ENCODE measurements at places on chromosomes 4 and X.

DNA sequence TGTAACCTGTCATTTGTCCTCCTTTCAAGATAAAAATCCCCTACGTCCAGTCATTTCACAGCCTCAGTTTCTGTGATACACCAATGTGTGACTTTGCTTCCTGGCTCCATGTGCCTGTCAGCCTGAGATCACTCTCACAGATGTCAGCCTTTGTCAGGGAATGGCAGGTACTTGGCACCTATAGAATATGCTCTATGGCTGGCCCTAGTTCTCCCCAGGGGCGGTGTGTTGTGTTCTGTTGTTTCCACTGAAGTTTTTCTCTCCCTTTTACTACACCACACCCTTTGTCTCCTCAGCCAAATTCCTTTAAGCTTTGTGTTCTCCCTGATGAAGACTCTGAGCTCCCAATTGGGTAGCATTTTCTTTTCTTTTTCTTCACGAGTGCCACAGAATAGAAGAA lies 81.7 kb downstream of the ALPK1 start:
- no peak for DNase-seq

DNA sequence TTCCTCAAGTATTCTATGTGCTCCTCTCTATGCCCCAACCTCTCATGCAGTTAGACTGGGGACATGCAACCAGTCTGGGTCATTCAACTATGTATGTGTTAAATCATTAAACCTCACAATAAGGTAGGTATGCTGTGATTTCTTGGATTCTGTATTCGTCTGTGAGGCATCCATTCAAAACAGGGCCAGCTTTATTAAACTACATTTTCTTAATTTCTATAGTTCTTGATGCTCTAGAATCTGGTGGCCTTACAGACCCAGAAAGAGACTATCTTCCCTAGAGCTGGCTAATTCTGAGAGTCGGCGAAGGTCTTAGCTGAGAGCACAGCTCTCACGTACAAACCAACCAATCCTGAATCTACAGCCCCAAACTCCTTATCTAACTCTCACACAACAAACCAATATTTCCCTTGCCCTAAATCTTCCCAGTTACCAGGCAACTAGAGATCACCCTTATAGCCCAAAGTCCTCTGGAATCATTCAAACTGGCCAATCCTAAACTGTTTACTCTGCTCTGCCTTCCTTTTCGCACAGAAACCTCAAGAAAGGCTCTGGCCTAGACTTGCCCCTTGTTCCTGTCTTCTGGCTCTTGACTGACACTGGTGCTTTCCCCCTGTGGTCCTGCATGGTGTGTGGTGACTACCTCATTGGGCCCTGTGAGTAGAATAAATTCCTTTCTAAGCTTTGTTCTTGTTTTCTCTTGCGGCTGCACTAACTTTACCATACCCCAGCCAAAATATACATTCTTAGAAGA lies 203.5 kb upstream of the TET2 start:
- DNase-seq: peak; percentile 9

DNA sequence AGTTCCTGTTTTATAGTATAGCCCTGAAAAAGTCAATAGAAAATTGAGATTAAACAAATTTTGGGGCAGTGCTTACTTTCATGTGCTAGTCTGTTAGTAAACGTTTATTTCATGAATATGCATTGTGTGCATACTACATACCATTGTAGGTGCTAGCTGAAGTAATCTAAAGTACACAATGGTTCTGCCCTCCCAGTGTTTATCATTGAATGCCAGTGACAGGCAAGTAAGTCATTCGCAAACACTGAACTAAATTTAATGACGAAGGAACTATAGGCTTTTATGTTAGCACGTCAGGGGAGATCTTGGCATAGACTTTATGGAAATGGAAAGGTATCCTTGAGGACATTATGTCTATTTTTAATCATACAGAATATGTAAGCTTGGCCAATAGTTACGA lies 426.9 kb upstream of the EPHA5 start:
- DNase-seq: no peak

- no peak for DNase-seq
Measured at GRCh38 chr4:110770353-110770752, 147.5 kb upstream of the PITX2 start.

DNA sequence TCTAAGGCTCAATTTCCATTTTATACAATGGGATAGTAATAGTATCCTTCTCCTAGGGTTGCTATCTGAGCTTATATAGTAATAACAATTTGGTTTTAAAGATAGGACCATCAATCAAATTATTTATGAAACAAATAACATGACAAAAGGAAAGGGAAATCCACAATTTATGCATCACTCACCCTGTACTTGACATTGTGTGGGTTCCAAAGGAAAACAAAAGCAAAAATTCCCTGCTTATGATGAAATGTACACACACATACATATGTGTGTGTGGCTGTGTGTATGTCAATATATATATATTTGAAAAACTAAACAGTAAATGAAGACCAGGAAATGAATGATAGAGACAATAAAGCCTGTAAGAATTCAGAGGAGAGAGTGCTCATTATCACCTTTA lies 2.9 kb upstream of the TNIP3 start:
- DNase-seq: no peak

GRCh38 chr4:85474356-85474755 lies 594 bp upstream of the ARHGAP24 start:
- DNase-seq: no peak

- DNase-seq: peak; percentile 37
Measured at GRCh38 chrX:153627675-153628111, 19.3 kb upstream of the DUSP9 start.

DNA sequence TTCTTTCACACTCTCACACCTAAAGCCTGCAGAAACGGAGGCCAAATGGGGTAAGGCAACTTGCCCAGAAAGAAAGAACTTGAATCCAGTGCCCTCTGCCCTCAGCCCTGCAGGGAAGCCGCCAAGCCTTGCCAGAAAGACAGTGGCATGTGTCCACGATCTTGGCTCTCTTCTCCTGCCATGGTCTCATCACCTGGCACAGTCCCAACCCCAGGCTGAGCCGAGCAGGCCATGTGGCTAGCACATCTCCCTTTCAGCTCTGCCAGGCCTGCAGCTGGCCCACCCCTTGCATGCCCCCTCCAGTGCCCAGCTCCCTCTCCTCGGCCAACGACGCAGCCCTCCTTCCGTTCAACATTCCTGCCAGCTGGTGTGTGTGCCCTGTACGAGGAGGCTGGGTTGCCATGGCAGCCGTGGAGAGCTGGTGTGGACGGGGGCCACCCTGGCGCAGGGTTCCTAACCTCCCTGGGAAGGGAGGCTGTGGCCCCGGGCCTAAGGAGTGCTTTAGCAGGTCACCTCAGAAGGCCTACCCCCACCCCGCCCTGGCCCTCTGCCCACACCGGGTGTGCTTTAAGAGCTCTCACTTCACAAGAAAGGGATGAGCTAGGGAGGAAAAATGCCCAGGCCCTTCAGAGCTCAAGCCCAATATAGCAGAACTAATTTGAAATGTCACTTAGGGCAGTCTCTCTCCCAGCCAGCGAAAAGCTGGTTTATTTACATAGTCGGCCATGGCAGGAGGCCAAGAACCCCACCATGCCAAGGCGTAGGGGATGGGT lies 73.0 kb upstream of the PJA1 start:
- no peak for DNase-seq

DNA sequence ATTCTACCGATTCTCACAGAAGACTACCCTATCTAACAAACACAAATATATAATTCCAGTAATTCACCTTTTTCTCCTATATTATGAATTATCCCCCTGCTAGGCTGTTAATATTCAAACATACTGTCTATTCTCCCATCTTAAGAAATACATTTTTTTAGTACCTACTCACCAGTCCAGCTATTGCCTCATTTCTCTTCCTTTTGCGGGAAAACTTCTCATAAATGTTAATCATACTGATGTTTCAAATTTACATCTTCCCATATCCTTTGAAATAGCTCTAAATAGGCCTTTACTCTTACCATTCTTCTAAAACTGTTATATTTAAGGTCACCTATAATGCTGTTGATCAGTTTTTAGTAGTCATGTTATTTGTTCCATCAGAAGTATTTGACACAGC lies 759.1 kb upstream of the SLIT2 start:
- DNase-seq: no peak

GRCh38 chrX:38803243-38803587 lies 2.0 kb downstream of the MID1IP1 start:
- DNase-seq: no peak

GRCh38 chrX:17030580-17031270 lies 84.3 kb downstream of the REPS2 start:
- DNase-seq: no peak

- DNase-seq: no peak
Measured at GRCh38 chr4:138235419-138235952, 6.7 kb downstream of the SLC7A11 start.

DNA sequence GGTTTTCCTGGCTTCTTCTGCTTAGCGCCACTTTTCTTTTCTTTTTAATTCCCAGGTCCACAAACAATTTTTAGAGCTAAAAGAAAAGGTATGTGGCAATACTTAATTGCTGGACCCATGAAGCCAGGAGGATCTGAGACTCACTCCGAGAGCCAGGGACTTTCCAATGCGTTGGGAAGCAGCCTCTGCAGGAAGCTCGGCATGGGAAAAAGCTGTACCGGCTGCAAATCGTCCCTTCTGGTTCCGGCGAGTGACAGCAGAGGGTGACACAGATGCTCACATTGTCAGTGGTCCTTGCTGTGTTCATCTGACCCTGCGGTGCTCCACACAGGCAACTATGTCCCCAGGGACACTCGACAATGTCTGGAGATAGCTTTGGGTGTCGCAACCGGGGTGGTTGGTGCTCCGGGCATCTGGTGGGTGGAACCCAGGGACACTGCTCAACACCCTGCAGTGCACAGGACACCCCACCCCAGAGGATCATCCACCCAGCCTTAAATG lies 164.0 kb downstream of the PRKX start:
- no peak for DNase-seq

GRCh38 chr4:86554646-86555045 lies 39.5 kb upstream of the PTPN13 start:
- no peak for DNase-seq

GRCh38 chr4:101123231-101123630 lies 224.1 kb downstream of the PPP3CA start:
- no peak for DNase-seq

GRCh38 chr4:122577189-122577553 lies 43.7 kb downstream of the IL21 start:
- DNase-seq: no peak

DNA sequence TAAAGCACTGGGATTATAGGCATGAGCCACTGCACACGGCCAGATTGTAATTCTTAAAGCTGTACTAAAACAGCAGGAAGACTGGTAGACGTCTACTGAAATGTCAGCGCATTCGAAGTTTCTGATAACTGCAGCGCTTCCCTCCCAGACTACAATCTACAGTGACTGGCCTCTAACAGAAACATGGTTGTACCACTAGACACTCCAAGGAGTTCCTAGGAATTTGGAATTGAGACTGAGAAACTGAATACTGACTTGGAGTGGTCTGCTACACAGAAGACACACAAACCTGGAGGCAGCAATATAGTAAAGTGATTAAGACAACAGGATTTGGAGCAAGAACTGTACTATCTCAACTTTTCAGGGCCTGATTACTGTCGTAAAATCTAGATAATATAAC lies 937 bp downstream of the HELQ start:
- DNase-seq: peak; percentile 28

DNA sequence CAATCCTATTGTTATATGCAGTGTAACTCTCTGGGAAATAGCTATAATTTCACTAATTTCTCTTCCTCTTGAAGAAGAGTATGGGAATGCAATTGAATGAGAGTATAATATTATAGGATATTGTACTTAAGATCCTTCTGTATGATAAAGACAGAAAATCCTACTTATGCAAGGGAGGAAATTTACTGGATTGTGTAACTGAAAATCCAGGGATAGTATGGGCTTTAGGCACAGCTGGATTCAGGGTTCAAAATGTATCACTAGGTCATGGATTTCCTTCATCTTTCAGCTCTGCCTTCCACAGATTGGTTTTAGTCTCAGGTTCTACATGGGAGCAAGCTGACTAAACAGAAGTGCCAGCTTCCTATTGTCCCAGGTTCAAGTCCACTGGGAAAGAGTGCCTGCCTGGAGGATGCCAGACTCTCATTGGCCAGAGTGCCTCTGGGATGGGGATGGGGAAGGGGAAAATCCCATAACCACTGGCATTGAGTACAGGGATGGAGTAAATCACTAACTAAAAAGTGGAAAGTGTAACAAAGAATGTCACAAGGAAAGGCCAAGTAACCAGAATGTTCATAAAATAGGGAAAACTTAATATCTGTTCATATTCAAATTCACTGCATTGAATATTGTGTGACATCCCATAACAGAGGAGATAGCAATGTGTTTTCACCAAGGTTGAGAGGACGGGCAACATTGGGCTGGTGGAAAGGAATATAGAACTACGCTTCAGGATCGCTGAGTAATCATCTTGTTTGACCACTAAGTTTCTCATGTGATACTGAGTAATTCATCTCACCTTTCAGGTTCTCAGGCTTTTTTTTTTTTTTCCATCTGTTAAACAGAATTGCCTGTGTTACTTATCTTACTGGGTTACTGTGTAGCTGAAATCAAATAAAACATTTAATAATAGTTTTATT lies 75.7 kb downstream of the ANXA3 start:
- no peak for DNase-seq

DNA sequence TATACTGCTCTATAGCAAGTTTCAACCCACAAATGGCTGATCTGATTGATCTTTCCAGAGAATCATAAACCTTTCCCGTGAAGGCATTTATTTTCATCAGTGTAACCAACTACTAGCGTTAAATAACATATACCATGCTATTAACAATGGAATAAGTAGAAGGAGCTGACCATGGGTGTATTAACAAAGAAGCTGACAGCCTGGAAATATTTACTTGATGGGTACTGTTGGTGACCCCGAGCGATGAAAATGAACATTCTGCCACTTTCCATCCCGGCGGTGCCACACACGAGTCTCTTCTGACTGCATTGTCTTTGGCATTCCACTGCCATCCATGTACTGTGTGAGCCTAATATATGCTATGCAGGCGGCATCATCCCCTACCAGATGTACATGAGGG lies 304.4 kb downstream of the CAMK2D start:
- DNase-seq: no peak

GRCh38 chrX:111040377-111041017 lies 55.5 kb upstream of the PAK3 start:
- no peak for DNase-seq

DNA sequence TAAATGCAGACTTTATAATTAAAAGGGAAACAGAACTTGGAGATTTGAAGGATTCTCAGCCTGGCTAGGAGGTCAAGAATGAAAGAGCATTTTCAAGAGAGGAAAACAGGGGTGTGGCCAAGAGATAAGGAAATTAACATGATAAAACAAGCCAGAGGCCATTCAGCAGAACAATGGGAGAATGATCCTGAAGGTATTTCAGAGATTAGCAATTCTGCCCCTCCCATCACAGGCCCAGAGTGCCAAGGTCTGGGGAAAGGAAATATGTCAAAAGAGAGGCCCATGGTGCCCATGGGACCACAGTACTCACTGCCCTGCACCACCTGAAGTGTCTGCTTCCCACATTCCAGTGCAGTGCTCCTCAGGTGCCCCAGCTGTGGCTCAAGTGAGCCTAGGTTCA lies 188.5 kb upstream of the STS start:
- DNase-seq: no peak

GRCh38 chrX:1327651-1328304 lies 8.8 kb upstream of the IL3RA start:
- DNase-seq: no peak

- DNase-seq: no peak
Measured at GRCh38 chrX:72365126-72365525, 59.4 kb upstream of the CITED1 start.

- no peak for DNase-seq
Measured at GRCh38 chr4:61041527-61041926, 158.6 kb upstream of the ADGRL3 start.

- DNase-seq: no peak
Measured at GRCh38 chr4:186501554-186501953, 53.8 kb downstream of the MTNR1A start.

Data from kidney (tissue), 22 donors.